Activated T-cell treated with anti-CD3 and anti-CD28 coated beads, Interleukin-2, amount 50 U/mL, for 72 hours (primary cell): ENCODE measurements at places on chromosomes 7 and 10.

DNA sequence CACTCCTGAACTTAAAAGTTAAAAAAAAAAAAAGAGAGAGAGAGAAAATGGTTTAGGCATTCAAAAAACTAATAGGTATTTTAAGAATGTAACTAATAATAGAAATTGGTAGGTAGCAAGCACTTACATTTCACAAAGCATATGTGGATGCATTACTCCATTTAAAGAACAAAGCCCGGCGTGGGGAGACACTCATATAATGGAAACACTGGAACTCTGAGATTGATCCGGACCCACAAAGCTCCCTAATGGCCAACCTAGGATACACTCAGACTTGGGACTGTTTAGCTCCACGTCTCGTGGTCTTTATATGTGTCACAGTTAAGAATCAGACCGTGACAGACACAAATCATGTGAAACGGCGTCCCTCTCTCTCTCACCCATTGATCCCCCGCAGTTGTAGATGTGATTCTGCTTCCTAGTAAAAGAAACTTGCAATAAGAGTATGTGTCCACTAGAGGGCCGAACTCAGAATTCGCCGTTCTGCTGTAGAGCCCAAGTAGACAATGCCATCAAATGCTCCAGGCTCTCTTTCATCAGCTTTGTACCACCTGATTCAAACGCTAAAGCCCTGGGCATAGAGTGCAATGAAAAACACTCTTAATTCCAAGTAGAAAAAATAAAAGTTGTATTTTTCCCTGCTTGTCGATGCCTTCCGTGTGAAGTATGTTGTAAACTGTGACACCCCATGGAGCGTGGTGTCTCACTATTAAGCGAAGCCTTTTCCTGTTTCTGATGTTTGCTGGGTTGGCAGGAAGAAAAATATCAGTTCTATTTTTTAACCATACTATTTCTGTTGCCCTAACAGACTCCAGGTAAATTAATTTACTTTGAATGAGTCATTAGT is 429.0 kb upstream of the MTPN start:
- DNase-seq = peak; percentile 4

- peak; percentile 77 for DNase-seq
Measured at GRCh38 chr7:158824028-158824427, 5.3 kb downstream of the ESYT2 start.

GRCh38 chr10:22764639-22765038 is 50.3 kb upstream of the PIP4K2A start:
- DNase-seq = no peak

- no peak for DNase-seq
Measured at GRCh38 chr10:112915590-112916572, 34.2 kb upstream of the TCF7L2 start.

DNA sequence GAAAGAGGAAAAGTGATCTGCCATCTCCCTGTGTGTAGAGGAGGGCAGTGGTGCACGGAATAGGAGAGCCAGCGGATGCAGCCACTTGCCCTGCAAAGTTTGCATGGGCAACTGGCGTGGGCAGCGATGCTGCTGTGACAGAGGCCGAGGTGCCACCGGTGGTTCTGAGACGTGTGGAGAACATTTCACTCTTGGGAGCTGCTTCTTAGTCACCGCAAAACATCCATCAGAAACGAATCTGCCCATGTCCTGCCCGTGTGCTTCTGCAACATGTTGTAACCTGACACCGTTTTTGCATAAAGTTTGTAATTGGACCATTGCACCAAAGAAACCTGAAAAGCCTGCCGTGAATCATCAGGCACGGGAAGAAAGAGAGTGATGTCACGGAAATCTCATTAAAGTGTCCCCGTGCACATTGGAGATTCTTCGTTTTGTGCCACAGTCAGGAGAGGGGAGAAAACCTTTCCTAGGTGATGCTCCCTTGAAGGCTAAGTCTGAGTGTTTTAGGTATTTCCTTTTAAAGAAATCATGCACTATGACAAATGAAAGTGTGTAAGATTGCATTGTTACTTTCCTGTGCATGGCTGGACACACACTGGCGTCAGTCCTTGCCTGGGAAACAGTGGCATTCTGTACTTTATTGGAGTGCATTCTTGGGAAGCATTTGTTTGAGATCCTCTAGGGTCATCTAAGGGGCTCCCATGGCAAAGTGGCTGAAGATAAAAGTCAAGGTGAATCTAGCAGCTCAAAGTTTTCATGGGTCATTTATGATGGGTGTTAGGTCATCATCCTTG is 302.6 kb downstream of the KLF6 start:
- peak; percentile 34 for DNase-seq

DNA sequence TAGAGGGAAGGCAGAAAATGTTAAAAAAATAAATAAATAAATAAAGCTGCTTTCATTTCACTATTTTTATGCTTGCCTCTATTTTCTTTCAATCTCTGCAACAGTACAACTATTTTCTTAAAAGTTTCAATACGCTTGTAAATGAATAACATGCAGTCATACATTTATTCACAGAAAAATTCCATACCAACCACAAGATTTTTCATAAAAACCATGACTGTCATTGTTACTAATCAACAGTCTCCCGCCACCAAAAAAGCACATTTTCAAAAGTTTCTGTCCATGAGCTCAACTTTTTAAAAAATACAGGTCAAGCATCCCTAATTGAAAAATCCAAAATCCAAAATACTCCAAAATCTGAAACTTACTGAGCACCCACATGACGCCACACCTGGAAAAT is 5.3 kb downstream of the PARD3 start:
- DNase-seq = no peak

- DNase-seq = no peak
Measured at GRCh38 chr10:79239924-79240581, 107.2 kb upstream of the PPIF start.

- DNase-seq = no peak
Measured at GRCh38 chr10:95414844-95415485, 124.2 kb upstream of the PDLIM1 start.

DNA sequence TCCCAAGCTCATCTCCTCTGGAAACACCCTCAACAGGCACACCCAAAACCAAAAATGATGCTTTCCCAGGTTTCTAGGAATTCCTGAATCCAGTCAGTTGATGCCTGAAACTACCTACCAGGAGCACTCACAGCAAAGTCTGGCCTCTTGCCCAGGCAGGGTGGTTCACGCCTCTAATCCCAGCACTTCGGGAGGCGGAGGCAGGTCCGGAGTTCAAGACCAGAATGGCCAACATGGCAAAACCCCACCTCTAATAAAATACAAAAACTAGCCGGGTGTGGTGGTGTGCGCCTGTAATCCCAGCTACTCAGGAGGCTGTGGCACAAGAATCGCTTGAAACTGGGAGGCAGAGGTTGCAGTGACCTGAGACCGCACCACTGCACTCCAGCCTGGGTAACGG is 1.9 kb downstream of the MAD1L1 start:
- DNase-seq = no peak
